RKO (cell line): ENCODE measurements at places on chromosomes 12 and 14.

GRCh38 chr12:30025317-30025716 lies 241.6 kb upstream of the TMTC1 start:
- DNase-seq, result no peak

- DNase-seq, result peak; percentile 72
These were observed 87.6 kb downstream of the SLC15A5 start for GRCh38 chr12:16189849-16190248.

GRCh38 chr12:112170376-112170775 lies 45.0 kb downstream of the TRAFD1 start:
- DNase-seq, result peak; percentile 20

DNA sequence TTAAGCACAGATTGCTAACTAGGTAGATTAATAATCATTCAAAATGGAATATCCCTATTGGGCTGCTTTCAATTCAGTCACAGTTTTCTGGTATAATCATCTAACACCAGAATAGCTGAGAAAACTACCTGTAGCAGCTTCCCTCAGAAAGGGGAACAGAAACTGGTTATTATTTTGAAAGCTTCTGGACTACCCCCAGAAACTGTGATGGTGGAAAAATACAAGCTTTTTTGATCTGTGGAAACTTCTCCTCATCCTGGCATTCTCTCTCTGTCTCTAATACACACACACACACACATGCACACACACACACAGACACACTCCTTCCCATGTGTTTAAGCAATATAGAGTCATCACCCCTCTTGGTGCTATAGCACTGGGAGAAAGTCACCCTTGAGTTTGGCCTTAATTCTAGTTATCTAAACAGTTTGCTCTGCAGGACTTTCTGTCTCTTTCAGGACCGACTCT lies 251.5 kb upstream of the LMO3 start:
- DNase-seq, result no peak

DNA sequence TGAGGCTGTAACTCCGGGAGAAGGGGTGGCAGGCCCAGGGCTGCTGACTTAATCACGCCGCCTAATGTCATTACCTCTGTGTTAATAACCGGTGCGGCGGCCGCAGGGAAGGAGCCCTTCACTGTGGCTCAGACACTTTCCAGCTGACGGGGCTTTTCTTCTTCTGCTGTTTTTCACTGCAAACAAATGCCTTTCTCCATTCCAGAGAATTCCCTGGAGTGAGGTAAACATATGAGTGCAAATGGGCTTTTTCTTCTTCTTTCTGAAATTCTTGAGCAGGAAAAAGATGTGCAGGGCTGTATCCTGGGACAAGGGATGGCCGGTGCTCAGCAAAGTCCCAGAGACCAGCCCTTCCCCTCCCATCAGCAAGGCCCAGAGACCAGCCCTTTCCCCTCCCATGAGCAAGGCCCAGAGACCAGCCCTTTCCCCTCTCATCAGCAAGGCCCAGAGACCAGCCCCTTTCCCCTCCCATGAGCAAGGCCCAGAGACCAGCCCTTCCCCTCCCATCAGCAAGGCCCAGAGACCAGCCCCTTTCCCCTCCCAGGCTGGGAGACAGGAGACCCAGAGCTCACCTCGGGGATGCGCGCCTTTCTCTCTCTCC lies 33.4 kb upstream of the FAM181A start:
- DNase-seq, result no peak

- DNase-seq, result no peak
These were observed 5.2 kb upstream of the DIO3 start for GRCh38 chr14:101556131-101556530.

- no peak for DNase-seq
These were observed 24.3 kb upstream of the HSPB8 start for GRCh38 chr12:119154435-119154818.

DNA sequence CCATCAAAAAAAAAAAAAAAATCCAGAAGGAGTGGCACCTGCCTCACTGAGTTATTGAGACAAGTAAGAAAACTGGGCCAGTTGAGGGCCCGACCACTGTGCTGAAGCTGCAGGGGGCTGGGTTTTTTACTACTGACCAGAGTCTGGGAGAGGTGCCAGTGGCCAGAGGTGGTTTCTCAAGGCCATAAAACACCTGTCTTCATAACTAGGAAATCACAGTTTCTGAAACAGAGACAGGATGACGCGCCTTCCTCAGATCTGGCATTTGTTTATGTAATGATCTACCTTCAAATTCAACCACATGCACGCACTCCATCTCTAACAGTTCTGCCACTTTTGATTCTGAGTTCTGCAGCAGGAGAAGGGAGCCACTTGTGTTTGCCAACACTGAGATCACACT lies 12.7 kb downstream of the TSPAN11 start:
- no peak for DNase-seq
